ENCODE measurements at places on chromosomes 7 and 10. TPM values are rescaled to one million over a fixed set of nuclear protein-coding genes. Genes with fewer than 3 reads are reported as not detected.

- DNase-seq = no peak
These were observed 245.1 kb downstream of the CHCHD3 start for GRCh38 chr7:132836746-132837145.

- no peak for DNase-seq
These were observed 731 bp upstream of the CRPPA start for GRCh38 chr7:16422103-16422435.

DNA sequence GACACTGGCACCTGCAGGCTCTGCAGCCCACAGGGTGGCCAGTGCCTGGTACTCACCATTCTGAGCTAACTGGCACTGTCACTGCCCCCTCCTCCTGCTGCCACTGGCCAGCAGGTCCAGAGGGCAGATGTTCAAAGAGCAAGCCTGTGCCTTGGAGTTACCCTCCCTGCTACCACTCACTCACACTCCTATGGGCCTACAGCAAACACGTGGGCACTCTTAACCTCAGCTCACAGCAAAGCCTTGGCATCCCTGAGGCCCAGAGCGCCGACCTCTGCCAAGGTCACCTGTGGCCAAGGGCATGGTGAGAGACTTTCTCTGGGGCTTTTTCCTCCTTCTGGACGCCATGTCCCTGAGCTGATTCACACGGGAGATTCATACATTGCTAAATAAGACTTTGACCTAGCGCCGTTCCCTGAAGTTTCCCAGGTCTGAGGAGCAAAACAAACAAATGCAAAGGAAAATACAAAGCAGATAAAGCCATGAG is 270.0 kb upstream of the PPP2R2D start:
- DNase-seq = no peak

GRCh38 chr10:390449-391100 is 255.3 kb downstream of the ZMYND11 start:
- DNase-seq = no peak

DNA sequence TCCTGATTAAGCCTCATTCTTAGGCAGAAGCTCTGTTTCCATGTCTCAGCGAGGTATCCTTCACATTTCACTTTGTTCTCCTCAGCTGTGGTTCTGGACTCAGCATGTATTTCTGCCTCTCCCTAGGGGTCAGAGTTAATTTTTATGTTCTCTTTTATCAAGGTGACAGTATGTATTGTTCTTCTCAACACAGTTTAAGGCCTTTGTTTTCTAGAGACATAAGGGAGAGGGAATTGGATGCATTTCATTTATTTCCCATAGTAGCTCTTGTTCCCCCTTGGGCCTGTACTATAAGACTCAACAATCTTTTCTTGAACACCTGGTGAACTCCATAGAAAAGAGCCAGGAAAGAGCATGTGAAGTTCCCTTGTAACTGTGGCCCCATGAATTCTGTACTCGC is 214.3 kb downstream of the ZWINT start:
- no peak for DNase-seq

GRCh38 chr7:96045919-96046318 is 273.6 kb downstream of the DYNC1I1 start:
- no peak for DNase-seq

RBP3 gene
- not detected for total RNA-seq

CALU gene
- 26.0 TPM for total RNA-seq

Data from activated naive CD8-positive, alpha-beta T cell treated with anti-CD3 and anti-CD28 coated beads, Interleukin-2, amount 10 ng/mL, durations not matched to agents 7 days and 5 days (primary cell).